ENCODE measurements at places on chromosomes 2 and 18.

DNA sequence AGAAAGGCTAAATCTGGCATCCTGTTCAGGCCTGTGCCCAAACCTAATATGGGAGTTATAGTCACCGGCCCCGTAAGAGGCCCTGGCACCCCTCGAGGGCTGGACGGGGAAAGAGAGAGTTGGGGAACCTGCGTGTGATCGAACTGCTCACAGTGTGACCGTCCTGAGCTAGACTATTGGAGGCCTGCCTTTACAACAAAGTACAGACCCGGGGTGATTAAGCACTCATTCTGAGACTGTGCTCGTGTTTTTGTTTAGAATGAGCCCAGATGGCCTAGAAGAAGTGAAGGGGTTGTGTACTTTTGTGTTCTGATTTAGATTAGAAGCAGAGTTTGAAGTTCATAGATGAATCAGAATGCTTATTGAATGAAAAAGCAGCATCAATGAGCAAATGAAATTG lies 115.3 kb downstream of the ACOXL start:
- H3K27ac ChIP-seq = no peak overlapping the region
- no peaks in the 10 kb centered on the region for H3K36me3 ChIP-seq
- peaks cover 22% of the 10 kb centered on the region for H3K27me3 ChIP-seq
- DNase-seq = no peak
- peaks cover 47% of the 10 kb centered on the region for H3K4me1 ChIP-seq

DNA sequence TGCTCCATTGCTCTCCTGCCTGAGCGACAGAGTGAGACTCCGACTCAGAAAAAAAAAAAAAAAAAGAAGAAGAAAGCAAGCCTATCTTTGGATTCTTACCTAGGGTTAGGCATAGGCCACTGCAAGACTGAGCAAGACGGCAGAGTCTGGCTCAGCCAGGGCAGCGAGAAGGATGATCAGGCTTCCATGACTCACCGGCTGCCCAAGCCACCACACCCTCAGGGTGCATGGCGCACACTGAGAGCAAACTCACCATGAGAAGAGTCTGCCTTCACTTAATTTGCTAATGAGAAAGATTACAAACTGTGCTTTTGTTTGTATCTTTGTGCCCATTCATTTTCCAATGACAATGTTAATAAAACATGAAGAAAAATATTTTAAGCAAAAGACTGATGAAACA lies 8.2 kb downstream of the FAM110C start:
- H3K4me1 ChIP-seq = peaks cover 27% of the 10 kb centered on the region
- peaks cover 25% of the 10 kb centered on the region for H3K27me3 ChIP-seq
- no peak for DNase-seq
- no peak overlapping the region for H3K27ac ChIP-seq
- H3K4me3 ChIP-seq = no peak overlapping the region

DNA sequence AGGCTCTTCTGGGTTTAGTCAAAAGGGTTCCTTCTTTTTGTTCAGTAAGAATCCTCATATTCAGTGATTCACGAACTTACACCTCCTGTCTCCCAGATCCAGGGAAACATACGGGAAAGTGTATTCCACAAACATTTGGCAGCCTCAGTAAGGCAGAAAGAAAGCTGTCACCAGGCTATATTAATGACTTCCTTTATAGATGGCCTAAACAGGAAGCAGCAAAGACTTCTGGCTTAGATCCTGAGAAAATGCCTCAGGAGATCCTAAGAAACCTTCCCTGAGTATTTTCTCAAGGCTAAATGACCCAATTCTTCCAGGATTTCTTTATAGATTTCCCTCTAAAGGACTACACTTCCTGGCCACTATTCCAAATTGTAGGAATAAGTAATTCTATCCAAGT lies 1995.5 kb upstream of the CELF4 start:
- DNase-seq = no peak
- no peak overlapping the region for H3K4me3 ChIP-seq
- no peak overlapping the region for H3K27ac ChIP-seq
- H3K4me1 ChIP-seq = no peaks in the 10 kb centered on the region
- no peaks in the 10 kb centered on the region for H3K27me3 ChIP-seq

DNA sequence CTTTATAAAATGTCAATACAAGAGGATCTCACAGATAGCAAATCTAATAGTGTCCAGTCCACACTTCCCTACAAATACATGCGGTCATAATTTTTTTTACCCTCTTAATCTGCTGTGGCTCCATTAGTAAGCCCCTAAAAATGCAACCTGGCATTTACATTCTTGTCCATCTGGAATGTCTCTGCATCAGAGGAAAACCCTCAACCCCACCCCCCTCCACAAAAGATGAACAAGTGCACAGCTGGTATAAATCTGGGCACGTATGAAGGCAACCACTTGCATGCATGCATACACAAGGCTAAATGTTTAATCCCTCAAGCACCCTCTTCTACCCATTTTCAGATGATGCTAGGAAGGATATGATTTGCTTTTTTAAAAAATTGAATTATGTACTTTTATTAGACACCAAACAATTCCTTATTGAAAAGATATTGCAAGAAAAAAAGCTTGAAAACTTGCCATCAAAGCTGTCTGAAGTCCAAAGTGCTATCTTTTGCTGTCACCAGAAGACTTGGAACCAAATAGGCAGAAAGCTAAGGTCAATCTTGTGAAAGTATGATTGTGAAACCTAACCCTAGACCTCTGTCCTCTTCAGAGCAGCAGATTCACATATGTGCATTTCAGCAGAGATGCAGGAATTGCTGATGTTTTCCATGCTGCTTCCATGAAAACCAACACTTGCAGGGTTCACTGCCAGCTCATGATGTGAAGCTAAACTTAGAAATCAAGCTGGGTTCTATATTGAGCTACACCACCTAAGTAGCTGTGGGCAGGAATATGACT lies 39.0 kb downstream of the IRS1 start:
- H3K4me3 ChIP-seq = no peak overlapping the region
- H3K27me3 ChIP-seq = no peaks in the 10 kb centered on the region
- DNase-seq = no peak
- no peak overlapping the region for H3K27ac ChIP-seq
- peaks cover 3% of the 10 kb centered on the region for H3K4me1 ChIP-seq
- peaks cover 15% of the 10 kb centered on the region for H3K36me3 ChIP-seq

DNA sequence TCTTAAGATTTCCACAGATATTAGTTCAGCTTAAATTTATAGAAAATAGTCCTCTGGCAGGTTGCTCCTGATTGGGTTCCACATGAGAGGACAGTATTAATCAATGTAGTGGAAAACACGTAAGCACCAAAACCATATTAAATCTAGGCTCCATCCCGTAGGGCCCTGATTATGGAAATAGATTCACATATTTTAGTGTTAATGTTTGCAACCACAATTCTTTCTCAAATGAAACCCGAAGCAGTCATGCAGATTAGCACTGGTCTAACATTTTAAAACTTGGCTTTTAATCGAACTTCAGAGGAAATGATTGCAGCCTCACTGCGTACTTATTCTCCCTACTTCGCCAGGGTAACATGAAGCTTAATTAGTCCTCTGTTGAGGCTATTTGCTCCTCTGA lies 60.9 kb downstream of the METTL4 start:
- H3K27me3 ChIP-seq = no peaks in the 10 kb centered on the region
- peaks cover 5% of the 10 kb centered on the region for H3K4me1 ChIP-seq
- no peak for DNase-seq
- H3K36me3 ChIP-seq = no peaks in the 10 kb centered on the region
- H3K4me3 ChIP-seq = no peak overlapping the region
- no peak overlapping the region for H3K27ac ChIP-seq

DNA sequence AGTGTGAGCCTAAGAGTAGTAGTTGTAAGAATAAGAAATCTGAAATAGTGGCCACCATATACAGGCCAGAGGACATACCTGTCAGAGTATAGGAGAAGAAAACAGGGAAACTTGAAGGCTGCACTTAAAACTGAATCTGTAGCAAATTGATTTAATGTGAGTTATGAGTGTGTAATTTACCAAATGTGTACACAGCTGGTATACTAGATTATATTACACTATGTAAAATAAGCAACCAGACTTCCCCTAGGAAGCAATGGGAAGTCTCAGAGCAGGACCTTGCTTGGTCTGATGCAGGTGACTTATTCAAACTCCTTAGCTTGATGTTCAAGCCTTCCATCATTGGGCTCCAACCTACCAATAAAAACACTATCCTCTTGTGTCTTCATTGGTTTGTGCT lies 17.3 kb upstream of the EPC2 start:
- H3K4me1 ChIP-seq = no peaks in the 10 kb centered on the region
- H3K27ac ChIP-seq = no peak overlapping the region
- no peak overlapping the region for H3K4me3 ChIP-seq
- no peaks in the 10 kb centered on the region for H3K36me3 ChIP-seq
- no peak for DNase-seq
- no peaks in the 10 kb centered on the region for H3K27me3 ChIP-seq

DNA sequence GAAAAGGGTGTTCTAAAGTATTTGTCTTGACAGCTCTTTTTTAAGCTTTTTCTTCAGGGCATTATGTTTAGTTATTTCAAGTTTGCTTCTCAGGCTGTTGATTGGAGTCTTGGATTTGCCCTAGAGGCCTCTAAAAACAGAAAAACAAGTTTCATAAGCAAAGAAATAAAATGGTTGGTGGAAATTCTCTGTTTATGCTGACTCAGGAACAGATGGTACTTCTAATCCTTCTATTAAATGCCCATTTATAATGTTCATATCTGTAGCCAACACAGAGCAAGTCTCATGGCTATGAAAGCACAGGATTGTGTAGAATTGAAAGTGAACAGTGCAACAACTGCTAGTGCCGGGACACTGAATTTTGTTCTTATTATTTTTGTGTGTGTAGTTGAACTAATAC lies 60.4 kb downstream of the KCNJ3 start:
- H3K27me3 ChIP-seq = no peaks in the 10 kb centered on the region
- DNase-seq = no peak
- H3K36me3 ChIP-seq = no peaks in the 10 kb centered on the region
- H3K27ac ChIP-seq = no peak overlapping the region
- no peaks in the 10 kb centered on the region for H3K4me1 ChIP-seq

DNA sequence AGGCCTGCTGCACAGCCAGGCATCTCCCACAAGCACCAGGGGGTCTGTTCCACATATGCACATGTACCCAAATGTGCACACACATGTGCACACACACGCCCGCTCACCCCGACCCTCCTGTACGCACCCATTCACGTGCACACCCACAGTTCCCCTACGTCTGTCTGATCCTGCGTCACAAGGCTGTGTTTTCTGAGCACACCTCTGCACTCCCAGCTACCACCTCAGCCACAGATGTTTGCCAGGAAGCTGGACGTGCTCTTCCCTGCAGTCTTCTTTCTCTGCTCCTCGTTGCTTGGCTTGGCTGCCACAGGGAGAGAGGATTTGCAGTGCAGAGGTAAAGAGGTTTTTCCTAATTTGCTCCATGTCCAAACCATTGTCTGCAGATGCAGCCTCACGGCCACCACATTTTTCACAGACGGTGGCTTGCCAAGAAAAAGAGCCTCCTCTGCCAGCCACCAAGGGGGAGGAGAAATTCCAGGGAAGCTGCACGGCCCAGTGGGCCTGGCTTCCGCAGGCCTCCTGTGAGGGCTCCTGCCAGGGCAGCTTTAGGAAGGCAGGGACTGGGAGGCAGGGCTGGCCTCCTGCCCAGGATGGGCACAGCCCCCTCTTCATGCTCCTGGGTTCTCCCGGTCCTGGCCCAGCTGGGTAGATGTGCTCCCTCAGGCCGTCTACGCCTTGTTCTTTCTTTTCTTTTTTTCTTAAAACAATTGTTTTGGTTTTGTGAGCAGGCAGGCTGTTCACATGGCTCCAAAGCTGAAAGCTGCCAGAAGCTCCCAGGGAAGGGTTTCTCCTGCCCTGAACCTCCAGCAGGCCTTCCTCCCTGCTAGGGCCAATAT lies 29.3 kb upstream of the HS6ST1 start:
- peaks cover 2% of the 10 kb centered on the region for H3K27me3 ChIP-seq
- DNase-seq = no peak
- H3K4me1 ChIP-seq = no peaks in the 10 kb centered on the region
- no peaks in the 10 kb centered on the region for H3K36me3 ChIP-seq

DNA sequence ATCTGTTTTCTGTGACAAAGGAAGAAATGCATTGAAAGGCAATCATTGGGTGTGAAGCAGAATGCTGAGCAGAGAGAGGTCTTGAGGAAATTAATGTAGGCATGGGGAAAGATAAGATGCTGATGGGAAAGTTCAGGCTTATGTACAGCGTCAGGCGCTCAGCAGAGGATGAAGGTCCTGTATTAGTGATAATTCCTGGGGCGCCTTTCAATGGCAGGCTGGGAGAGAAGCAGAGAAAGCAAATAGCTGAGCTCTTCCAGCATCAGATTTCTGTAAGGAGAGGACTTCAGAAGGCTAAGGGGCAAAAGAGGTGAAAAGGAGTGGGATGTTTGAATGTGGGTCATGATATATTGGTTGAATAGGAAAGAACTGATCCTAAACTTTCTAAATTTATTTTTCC lies 129.8 kb downstream of the HNMT start:
- no peaks in the 10 kb centered on the region for H3K4me1 ChIP-seq
- no peak overlapping the region for H3K4me3 ChIP-seq
- DNase-seq = no peak
- no peak overlapping the region for H3K27ac ChIP-seq
- no peaks in the 10 kb centered on the region for H3K27me3 ChIP-seq
- H3K36me3 ChIP-seq = no peaks in the 10 kb centered on the region

DNA sequence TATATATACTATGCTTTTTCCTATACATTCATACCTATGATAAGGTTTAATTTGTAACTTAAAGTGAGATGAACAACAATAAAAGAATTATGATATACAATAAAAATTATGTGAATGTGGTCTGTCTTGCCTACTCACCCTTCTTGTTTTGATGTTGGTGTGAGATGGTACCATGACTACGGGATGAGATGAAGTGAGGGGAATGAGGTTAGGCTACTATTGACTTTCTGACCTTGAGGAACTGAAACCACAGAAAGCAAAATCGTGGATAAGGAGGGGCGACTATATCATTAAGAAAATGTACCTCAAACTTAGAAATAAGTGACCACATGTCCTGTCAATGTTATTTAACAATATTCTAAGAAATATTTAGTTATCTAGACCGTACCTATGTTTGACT lies 103.9 kb upstream of the PPP1CB start:
- H3K4me1 ChIP-seq = peaks cover 13% of the 10 kb centered on the region
- H3K4me3 ChIP-seq = no peak overlapping the region
- no peaks in the 10 kb centered on the region for H3K36me3 ChIP-seq
- H3K27me3 ChIP-seq = peaks cover 1% of the 10 kb centered on the region

GRCh38 chr2:50514901-50515300 lies 517.0 kb downstream of the NRXN1 start:
- H3K4me3 ChIP-seq = no peak overlapping the region
- DNase-seq = no peak
- H3K4me1 ChIP-seq = no peaks in the 10 kb centered on the region
- no peaks in the 10 kb centered on the region for H3K27me3 ChIP-seq

- DNase-seq = no peak
- H3K27me3 ChIP-seq = no peaks in the 10 kb centered on the region
- peaks cover 5% of the 10 kb centered on the region for H3K4me1 ChIP-seq
- no peak overlapping the region for H3K27ac ChIP-seq
- H3K36me3 ChIP-seq = peaks cover 41% of the 10 kb centered on the region
Measured at GRCh38 chr2:134362152-134362668, 108.3 kb downstream of the MGAT5 start.

GRCh38 chr2:169653636-169654035 lies 40.6 kb downstream of the CFAP210 start:
- H3K4me1 ChIP-seq = no peaks in the 10 kb centered on the region
- no peaks in the 10 kb centered on the region for H3K36me3 ChIP-seq
- H3K27me3 ChIP-seq = peaks cover 33% of the 10 kb centered on the region
- no peak overlapping the region for H3K4me3 ChIP-seq
- DNase-seq = no peak
